ENCODE measurements at places on chromosomes 2 and 18. TPM values are rescaled to one million over a fixed set of nuclear protein-coding genes. Genes with fewer than 3 reads are reported as not detected.

Gene RRM2
- total RNA-seq, result 413 TPM

Gene MYO7B
- 1.9 TPM for total RNA-seq

DNA sequence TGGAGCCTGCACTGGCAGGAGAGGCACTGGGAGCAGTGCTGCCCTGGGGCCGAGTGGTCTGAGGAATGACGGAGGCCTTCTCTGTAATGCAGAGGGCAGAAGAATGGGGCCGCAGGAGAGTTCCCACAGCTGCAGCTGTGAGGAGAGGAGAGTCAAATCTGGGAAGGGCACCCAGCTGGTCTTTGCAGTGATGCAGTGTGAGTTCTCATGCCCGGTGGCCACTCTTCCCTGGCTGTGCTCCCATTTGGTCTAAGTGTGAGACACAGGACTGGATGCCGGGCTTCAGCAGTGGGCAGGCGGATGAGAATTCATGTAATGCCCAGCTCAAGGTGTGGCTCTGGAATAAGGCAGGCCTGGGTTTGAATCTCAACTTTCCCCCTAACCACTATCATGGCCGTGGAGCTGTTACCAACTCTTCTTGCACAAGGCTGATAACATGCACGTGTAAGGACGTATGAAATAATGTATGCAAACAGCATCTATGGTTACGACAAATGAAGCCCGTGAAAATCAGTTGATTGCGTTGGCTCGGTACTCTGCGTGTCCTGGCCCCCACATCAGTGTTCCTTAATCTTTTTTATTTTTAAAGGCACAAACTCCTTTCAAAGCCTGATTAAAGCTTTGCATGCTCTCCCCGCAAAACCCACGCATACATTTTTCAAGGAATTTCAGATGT lies 71.6 kb downstream of the ACKR3 start:
- DNase-seq, result no peak

DNA sequence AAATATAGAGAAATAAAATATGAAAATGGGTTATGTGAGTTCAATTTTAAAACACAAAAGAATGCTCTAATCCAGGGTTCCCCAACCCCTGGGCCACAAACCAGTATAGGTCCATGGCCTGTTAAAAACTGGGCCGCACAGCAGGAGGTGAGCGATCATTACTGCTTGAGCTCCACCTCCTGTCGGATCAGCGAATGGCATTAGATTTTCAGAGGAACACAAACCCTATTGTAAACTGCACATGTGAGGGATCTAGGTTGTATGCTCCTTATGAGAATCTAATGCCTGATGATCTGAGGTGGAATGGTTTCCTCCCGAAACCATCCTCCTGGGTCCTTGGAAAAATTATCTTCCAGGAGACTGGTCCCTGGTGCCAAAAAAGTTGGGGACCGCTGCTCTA lies 34.7 kb downstream of the TTR start:
- DNase-seq, result no peak

GRCh38 chr2:9300214-9300613 lies 93.6 kb downstream of the ASAP2 start:
- no peak for DNase-seq

- no peak for DNase-seq
Measured at GRCh38 chr2:175627405-175627804, 374.7 kb downstream of the LNPK start.

Gene SLC4A1AP
- 28.1 TPM for total RNA-seq

Gene ARHGAP28
- not detected for total RNA-seq

- DNase-seq, result no peak
Measured at GRCh38 chr2:200089040-200089755, 133.8 kb downstream of the MAIP1 start.

Gene SLC14A1
- 0.54 TPM for total RNA-seq

Gene FHL2
- total RNA-seq, result 3.0 TPM

DNA sequence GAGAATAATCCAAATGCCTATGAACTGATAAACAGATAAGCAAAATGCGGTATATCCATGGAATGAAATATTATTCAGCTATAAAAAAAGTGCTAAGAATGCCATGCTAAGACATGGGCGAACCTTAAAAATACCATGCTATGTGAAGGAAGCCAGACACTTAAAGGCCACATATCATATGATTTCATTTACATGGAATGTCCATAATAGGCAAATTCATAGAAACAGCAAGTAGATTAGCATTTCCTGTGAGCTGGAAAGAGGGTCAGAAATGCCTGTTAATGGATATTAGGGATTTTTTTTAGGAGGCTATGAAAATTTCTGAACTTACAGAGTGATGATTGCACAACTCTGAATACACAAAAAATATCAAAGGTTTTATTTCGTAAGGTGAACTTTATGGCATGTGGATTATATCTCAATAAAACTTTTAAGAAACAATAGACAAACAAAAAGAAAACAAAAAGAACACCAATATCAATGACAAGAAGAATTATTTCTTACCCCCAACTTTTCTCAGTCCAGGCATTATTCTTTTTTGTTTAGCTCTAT lies 1207.7 kb downstream of the SUCLG1 start:
- DNase-seq, result no peak

DNA sequence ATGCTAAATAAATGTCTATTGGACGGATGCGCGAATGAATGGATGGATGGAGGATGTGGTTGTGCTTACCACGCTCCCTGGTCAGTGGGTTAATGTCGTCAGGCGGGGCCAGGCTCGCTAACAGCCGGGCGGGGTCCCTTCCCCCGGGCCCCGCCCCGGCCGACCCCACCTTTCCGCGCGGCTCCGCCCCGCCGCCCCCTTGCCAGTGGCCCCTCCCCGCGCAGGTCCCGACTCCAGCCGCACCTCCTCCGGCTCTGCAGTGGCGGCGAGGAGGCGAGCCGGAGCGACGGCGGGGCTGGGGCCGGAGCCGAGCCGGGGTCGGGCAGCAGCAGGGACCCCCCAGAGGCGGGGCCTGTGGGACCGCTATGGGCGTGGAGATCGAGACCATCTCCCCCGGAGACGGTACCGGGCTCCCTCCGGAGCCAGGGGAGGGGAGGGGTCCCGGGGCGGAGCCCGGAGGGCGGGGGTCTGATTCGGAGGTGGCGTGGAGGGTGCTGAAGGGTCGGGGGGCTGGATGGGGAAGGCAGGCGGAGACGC lies at the start of gene FKBP1B:
FKBP1B (plus strand) TSS at position 257 of the 537 bp plus-strand sequence; CDS start at position 366, 109 bp downstream.
- DNase-seq, result peak; percentile 65

DNA sequence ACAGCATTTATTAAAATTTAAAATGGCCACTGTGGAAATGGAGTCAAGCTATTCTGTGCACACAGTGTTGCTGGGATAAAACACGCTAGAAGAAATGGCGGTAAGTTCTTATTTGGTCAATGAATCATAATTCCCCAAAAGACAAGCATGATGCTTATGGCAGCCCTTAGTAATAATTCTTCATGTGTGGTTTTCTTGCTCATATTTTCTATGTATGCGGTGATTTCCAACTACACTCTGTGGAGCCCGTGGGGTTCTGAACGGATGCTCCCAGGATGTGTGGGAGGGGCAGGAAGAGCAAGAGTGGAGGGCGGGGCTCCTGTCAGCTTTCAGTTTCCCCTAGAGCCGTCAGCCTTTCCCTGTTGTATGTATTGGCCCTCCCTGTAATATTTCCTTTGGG lies 91.7 kb upstream of the RMDN2 start:
- no peak for DNase-seq

DNA sequence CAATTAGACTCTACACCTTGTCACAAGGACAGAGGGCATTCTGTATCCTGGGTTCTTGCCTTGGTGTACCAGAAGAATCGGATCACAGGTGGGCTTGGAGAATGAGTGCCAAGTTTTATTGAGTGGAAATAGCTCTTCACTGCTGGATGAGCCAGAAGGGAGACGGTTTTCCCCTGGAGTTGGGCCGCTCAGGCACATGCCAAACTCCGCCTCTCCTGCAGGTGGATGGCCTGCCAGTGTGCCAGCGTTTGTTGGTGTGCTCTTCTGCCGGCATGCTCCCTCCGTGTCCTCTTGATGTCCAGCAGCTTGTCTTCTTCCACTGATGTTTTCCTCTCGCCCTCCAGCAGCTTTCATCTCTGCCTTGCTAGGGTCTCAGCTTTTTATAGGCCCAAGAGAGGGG lies 115.5 kb upstream of the RAB27B start:
- no peak for DNase-seq

Gene DPP10
- total RNA-seq, result not detected

DNA sequence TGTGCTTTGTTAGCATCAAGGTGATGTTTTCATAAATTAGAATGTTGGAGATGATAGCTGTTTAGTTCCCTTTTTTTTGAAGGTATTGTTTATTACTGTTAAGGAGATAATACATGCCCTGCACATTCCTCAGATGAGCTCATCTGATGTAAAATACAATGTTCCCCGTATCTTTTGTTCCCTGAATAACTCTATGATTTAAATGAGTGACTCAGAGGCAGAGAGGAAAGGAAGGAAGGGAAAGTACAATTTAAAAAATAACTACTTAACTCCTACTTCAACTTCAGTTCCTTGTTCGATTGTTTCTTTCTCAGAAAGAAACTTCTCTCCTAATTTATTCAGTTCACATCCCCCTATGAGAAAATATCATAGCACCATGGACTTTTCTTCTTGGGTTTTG lies 208.7 kb downstream of the KCNE4 start:
- no peak for DNase-seq

GRCh38 chr2:111620281-111620680 lies 263.7 kb downstream of the ANAPC1 start:
- no peak for DNase-seq

DNA sequence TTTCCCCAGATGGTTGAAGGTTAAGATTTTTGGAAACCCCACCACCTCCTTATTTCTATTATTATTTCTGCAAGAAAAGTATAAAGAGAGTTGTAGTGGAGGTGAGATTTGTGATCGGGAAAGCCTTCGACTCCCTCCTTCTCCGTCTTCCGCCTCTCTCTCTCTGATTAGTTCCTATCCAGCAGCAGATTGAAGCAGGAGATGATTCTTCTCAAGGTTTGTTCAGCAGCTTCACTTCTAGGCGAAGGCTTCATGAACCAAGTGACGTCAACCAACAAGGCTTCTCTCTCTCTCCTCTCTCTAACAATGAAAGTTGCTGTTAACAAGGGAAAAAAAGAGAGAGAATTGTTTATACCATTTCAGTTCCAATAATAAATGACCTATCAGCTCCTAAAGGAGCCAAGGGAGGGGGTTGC lies at the start of gene BAZ2B:
BAZ2B (minus strand) TSS at position 263 of the 416 bp plus-strand sequence. CDS start 137,829 bp downstream, outside the sequence.
- DNase-seq, result no peak

DNA sequence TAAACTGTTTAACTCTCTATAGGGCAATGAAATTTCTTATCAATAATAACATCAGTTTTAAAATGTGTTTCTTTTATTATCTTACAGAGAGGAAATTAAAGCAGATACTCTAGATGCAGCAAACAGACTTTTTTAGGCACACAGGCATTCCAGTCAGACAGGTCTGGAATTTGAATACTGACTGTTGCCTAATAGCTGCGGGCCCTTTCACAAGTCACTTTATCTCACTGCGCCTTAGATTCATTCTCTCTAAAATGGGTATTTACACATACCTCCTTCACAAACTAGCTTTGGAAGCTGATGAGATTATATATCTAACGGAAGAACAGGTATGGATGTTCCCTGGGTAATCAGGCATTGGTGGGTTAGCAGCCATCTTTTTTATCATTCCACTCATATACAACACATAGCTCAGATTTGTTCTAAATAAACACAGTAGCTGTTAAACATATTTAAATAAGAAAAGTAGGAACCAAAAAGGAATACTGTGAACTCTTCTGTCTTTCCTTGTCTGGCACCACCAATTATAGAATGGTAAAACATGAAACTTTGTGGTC lies 104.2 kb downstream of the LRP2 start:
- DNase-seq, result no peak

All from activated naive CD4-positive, alpha-beta T cell treated with anti-CD3 and anti-CD28 coated beads, Interleukin-2, amount 50 U/mL, for 72 hours (primary cell).